ENCODE measurements at places on chromosomes 6 and 20.

DNA sequence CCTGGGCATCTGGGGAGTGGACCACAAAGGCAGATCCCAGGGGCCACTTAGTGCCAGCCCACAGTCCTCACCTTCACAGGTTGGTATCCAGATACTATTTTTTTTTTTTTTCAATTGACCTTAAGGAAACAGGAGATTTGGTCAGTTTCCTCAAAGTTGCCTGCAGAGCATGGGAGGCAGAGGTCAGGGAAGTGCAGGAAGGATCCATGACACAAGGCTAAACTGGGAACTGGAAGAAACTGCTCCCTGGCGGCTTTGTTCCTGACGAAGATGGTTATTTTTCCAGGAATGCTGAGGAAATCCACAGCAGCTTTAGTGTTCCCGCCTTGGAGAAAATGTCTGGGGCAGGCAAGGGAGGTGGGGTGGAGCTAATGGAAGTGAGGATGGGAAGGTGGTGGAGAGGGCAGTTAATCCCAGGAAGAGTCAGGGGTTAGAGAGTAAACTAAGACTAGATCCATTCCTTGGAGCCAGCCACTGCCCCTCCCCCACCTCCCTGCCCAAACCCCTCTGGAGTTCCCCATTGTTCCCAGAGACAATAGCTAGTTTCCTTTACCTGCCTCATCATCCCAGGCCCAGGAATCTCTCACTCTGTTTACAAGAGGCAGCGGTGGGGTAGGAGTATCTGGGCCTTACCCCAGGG, 14.3 kb upstream of the MYMX start:
- DNase-seq: no peak

- no peak for DNase-seq
Observed at GRCh38 chr6:21883595-21884328, 290.2 kb downstream of the SOX4 start.

GRCh38 chr20:22597303-22597702, 12.9 kb upstream of the FOXA2 start:
- no peak for DNase-seq

DNA sequence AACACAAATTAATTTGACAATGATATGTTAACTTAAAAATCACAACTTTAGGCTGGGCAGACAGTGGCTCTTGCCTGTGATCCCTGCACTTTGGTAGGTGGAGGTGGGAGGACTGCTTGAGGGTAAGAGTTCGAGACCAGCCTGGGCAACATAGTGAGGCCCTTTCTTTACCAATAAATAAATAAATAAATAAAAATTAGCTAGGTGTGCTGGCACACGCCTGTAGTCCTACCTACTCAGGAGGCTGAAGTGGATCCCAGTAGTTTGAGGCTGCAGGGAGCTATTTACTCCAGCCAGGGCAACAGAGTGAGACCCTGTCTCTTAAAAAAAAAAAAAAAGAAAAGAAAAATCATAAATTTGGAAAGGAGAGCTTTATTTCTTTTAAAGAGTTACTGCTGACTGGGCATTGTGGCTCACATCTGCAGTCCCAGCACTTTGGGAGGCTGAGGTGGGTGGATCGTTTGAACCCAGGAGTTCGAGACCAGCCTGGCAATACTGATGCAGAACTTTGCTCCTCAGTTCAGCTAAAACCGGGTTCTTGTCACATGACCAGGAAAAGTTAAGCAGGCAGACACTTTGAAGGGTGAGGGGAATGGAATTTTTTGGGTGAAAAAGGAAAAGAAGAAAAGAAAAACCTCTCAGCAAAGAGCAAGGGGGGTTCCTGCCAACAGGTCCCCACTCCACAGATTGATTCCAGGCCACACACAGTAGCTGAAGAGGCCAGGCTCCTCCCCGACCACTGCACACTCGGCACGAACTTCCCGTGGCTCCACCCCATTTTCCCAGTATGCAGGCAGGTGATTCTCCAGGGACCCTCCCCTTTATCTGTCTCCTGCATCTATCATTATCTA, 44.0 kb upstream of the DDR1 start:
- no peak for DNase-seq

DNA sequence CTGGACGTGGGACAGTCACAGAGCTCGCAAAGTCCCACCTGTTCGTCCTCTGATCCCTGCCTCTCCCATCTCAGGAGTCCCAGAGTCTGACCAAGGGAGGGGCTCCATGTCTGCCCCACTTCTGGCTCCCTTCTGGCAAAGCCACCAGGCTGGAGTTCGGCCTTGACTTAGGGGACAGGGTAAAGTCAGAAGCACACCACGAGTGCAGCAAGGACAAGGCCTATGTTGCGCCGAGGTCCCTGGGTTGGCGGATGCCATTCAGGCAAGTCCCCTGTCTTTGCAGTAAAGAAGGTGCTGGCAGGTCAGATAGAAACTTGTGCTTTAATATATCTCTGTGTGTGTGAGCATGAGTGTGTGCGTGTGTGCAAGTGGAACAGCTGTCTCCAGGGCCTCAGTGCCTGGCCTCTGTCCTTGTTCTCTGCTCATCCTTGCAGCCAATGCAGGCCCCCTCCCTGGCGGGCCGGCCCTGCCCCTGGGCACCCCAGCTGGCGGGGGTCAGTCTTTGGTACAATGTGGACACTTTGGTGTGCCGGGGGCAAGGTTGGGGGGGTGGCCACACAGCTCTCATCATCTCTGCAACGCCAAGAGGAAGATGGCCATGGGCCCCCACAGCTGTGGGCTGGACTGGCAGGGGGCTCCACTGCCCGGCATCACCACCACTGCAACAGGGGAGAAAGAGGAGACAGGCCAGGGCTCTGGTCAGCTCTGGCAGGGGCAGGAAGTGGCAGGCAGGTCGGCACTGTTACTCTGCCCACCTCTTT, 60.7 kb downstream of the MDGA1 start:
- DNase-seq: no peak

DNA sequence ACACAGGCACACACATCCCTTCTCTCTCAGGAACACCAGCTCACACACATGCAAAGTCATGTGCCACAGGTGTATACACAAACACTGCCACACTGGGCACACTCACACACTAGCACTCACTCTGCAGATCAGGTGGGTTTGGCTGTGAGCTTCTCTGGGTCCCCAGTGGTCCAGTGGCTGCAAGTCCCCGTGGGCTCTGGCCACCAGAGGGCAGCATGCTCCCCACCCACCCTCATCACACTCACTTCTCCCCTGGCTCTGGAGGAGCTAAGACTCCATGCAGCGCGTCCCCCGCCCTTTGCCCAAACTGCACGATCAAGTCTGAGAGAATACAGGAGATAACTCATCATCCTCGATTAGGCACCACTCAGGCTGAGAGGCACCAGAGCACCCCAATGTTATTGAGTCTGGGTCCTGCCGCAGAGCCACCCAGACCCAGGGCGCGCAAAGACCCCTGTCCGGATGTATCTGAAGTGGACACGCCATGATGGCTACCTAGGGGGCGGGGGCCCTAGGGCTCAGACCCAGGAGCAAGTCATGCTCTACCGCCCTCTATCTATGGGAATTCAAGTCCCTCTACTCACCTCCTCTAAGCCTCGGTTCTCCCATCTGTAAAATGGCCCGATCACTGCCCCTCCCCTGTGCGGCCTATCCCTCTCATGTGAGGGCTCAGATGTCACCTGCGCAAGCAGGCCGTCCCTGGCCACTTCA, 90.5 kb downstream of the GRM4 start:
- DNase-seq: peak; percentile 82

DNA sequence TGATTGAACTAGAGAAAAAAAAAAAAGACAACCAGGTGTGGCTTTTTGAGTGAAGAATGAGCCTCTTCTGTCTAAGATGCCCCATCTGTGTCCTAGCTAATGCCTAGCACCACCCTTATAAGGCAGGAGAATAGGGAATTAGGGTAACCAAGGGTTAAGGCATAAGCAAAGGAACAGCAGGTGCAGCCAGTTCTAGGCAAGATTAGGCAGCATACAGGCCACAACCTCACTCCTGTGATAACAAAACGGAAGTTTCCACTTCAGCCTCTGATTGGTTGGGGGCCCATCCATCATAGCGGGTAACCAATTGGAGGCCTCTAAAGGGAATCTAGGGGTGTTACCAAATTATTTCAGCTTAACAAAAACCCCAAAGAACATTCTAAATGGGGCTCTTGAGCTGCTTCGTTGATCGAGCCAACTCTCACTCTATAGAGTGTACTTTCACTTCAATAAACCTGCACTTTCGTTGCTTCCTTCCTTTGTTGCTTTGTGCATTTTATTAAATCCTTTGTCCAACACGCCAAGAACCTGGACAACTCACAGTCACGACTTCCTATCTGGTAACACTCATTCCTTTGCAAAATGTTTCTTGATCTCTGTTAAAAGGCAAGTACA, 61.9 kb upstream of the TAGAP start:
- DNase-seq: peak; percentile 98

DNA sequence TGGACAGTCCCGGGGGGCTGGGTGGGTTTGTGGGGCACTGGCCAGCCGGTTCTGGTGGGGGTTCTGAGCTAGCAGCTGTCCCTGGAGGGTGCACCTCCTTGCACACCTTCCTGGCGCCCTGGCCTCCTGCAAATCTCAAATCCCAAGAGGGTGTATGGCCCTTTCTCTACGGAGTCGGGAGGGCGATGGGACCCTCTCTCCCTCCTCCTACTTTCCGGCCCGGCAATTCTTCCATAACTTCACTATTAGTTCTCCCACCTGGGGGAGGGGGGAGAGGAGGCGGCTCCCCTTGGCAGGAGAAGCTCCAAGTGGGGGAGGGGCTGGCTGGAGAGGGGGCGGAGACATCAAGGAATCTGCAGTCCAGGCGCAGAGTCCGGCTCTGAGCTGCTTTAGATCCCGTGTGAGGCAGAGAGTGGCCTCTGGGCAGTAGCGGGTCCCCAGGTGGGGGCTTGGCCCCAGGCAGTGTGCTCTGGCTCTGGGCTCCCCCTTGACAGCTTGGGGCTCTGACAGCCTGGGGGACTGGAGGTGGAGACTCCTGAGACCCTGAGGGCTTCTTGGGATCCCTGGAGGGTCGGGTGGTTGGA, 1.4 kb upstream of the LAMA5 start:
- no peak for DNase-seq

DNA sequence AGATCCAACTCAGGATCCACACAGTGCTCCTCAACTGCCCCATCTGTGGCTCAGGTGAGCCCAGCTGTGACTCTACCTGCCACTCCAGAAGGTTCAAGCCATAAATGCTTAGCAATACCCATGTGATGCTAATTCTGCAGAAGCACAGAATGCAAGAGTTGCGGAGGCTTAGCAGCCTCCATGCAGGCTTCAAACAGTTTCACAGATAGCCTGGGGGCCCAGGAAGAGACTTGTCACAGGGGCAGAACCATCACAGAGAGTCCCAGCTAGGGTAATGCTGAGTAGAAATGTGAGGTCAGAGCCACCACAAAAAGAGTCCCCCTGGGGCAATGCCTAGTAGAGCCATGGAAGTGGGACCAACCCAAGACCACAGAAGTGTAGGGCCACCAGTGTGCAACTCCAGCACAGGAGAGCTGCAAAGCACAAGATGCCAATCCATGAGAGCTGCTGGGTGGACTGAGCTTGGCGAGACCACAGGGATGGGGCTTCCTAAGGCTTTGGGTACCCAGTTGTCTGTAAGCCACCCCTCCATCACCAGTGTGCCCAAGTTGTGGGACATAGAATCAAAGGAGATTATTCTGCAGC, 283.9 kb downstream of the UBE3D start:
- no peak for DNase-seq

DNA sequence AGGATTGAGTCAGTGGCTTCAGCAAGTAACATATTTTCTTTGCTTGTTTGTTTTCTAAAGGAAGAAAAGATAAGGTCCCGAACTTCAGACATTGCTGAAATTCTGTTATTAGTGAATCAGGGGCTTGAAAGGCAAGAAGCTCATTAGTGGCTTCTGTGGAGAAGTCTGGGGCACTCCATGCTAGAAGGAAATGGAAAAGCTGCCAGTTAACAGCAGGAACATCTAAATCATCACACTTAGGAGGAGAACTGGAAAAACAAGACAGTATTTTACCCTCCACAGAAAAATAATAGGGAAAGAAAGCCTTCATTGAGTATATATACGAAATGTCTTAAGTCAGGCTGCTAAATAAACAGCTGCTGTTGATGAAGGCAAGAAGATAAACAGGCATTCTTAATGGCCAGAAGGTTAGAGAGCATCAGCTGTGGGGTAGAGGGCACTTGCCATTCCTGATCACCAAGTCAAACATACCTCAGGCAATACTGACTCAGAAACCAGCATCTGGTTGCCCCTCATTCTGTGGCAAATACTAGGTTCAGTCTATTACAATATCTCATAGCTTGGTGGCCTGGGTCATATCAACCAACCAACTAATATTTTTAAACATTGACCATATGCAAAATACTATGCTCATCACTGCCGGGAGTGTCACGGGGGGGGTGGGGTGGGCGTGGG, 143.2 kb upstream of the TENT5A start:
- no peak for DNase-seq

- DNase-seq: no peak
Observed at GRCh38 chr6:73857341-73857890, 161.4 kb downstream of the CD109 start.

DNA sequence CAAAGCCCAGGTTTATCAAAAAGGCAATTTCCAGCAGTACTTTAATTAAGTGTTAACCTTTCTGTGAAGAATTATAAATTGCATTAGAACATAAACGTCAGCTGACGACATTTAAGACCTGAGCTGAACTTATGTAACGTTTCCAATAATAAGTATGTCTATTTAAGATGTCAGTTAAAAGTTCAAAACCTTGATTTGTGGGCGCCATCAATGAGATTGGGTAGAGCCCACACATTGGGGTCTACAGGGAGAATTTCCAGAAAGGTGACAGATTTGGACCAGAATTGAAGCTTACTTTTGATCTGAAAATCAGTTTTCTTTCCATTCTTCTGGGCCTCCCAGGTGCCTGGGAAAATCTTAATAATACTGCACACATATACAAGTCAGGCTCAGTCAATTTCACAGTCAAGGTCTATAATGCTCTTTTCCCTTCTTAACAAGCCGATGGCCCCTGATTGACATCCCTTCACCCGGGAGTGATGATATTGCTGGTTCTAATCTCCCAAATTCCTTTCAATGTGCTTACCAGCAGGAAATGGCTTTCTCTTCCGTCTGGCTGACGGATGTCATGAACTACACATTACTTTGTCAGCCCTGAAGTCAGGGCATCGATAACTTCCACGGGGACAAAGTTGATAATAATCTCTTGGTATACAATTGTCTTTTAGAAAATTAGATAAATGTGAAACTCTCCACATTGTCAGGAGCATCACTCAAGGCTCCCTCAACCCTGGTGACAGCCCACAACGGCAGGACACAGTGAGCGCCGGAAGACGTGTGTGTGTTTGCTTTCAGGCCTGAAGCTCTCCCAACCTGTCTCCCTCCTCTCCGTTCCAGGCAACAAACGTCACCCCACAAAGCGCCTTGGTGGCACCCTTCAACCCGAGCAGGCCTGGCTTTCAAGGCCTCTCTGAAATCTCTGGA, 396.5 kb upstream of the CNR1 start:
- DNase-seq: no peak

GRCh38 chr20:1579488-1579887, 22.0 kb upstream of the SIRPD start:
- DNase-seq: no peak

- DNase-seq: no peak
Observed at GRCh38 chr6:91476000-91476399, 889.1 kb upstream of the MAP3K7 start.

GRCh38 chr6:126152372-126152745, 166.0 kb downstream of the TRMT11 start:
- no peak for DNase-seq

GRCh38 chr6:104531646-104532045, 328.1 kb downstream of the HACE1 start:
- no peak for DNase-seq

All from stimulated activated CD8-positive, alpha-beta memory T cell treated with anti-CD3 and anti-CD28 coated beads, Interleukin-4, amount 100 ng/mL, for 48 hours (primary cell).